Inflammatory macrophage (primary cell): ENCODE measurements at places on chromosomes 2 and 18.

DNA sequence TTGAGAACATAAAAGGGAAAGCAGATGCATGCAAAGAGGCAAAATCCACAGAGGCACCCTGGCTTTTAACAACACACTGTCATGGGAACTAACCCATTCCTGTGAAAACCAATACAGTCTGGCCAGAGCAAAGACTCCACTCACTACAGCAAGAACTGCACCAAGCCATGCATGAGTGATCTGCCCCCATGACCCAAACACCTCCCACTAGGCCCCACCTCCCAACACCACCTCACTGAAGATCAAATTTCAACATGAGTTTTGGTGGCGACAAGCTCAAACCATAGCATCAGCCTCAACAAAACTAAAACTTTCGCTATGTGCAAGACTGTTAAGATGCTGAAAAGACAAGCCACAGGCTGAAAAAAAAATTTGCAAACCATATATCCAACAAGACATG, 162.8 kb downstream of the SMAD2 start:
- DNase-seq = no peak

- DNase-seq = no peak
Measured at GRCh38 chr2:26059542-26059941, 25.7 kb downstream of the RAB10 start.

DNA sequence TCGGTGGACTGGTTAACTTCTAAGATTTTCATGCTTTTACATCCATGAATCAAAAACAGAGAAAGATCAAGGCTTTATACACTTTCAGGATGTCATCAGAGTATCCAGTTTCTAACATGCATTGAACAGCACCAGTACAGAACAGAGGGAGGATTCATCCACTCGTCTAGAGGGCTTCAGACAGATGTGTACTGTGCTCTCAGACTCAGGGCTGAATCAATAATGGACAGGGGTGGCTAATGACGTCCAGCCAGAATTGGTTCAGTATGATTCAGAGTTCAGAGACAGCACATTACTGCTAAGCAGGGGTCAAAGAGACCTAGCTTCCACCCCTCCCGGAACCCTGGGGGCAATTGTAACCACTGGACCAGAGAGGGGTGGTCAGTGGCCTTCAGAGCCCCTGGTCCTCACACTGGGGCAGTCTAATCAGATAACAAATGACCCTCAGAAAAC, 37.3 kb downstream of the RNU4ATAC start:
- DNase-seq = no peak

DNA sequence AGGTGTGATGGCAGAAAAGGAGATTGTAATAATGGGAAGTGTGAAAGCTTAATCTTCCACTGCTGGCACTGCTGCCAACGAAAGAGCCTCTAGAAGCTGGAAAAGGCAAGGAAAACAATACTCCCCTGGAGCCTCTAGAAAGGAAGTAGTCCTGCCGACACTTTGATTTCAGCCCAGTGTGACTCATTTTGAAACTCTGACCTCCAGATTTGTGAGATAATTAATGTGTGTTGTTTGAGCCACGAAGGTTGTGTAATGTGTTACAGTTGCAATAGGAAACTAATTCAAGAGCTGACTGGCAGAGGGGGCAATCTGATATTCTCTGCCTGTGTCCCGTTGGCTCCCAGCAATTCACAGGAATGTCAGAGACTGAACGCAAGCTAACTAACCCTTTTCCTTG, 219.2 kb upstream of the UBE2E3 start:
- DNase-seq = no peak

- DNase-seq = no peak
Measured at GRCh38 chr18:22900558-22901238, 32.4 kb upstream of the RBBP8 start.

- no peak for DNase-seq
Measured at GRCh38 chr2:129078548-129078947, 759.9 kb upstream of the HS6ST1 start.

DNA sequence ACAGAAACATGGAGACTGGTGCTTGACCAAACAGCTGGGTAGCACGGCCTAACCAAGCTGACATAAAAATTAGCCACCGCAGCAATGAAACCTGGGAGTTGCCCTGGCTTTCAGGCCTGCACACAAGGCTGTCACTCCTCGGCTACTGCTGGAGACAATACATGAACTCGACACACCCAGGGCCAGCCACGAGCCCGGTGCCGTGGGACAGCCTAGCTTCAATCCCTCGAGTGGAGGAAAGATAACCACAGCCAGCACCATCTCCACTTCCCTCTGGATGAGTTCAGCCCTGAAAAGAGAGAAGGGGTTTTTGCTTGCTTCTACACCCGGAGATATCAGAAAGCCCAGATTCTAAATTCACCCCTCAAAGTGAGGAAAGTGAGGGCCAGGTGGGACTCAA, 78.0 kb downstream of the BCL2L11 start:
- no peak for DNase-seq
